Stimulated activated CD8-positive, alpha-beta memory T cell treated with anti-CD3 and anti-CD28 coated beads, Interleukin-15, amount 100 ng/mL, for 4 hours (primary cell): ENCODE measurements at places on chromosomes 2 and 18.

GRCh38 chr2:118925981-118926380, 16.0 kb upstream of the MARCO start:
- DNase-seq: no peak

DNA sequence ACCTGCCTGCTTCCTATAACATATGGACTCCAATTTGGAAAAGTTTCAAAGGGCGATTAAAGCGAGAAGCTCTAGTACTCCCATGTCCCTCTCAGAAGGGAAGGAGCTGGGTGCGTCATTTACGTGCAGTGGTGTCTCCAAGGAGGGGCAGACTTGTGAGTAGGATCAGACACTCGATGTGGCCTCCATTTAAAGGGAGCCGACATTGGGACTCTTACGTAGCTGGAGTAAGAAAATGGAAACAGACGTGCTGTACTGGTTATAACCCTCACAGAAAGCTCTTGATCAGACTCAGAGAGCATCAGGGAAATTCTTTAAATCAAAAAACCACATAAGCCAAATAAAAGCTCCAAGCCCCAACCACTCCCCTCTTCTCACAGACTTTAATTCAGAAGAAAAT, 198.5 kb downstream of the KLHL29 start:
- DNase-seq: no peak

DNA sequence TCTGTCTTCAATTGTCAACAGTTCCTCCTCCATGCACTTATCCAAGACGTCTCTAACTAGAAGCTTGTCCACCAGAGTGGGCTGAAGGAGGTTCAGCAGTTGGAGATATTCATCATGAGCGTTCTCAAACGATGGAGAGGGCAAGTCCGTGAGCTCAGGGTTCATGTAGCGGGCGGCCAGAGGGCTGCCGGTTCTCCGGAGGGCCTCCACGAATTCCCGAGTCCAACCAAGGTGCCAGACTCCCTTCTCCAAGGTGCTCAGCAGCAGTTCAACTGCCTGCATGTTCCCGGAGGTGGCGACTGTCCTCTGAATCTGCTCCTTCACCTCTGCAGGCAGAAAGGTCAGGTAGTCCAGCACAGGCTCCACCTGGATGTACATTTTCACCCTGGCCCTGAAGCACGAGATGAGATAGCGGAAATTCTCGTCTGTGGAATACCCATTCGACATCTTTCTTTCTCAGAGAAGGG, 590 bp downstream of the IFIH1 start:
- no peak for DNase-seq

GRCh38 chr18:45856531-45856930, 31.1 kb downstream of the SIGLEC15 start:
- DNase-seq: no peak

DNA sequence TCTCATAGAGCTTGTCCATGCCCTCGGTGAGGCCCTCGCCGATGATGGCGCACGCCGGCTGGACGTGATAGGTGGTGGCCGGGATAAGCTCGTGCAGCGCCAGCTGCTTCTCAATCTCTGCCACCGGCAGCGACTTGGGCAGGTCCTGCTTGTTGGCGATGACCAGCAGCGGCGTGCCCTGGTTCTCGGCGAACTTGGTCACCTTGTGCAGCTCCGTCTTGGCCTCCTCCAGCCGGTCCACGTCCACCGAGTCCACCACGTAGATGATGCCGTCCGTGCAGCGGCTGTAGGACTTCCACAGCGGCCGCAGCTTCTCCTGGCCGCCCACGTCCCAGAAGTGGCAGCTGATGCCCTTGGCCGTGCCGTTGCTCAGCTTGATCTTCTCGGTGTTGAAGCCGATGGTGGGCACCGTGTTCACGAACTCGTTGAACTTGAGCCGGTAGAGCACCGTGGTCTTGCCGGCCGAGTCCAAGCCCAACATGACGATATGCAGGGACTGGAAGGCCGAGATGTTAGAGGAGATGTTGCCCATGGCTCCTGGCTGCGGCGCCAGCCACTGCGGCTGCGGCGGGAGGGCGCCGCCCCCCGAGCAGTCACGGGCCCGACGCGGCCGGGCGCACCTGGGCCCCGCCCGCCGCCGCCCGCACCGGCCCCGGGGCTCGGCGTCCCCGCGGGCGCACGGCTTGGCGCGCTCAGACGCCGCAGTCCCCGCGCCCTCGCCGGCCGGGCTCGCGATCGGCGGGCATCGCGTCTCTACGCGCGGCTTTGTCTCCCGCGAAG, 636 bp downstream of the ARL4C start:
- no peak for DNase-seq

GRCh38 chr2:120826260-120826648, 90.6 kb downstream of the GLI2 start:
- no peak for DNase-seq

- DNase-seq: no peak
These were observed 52.0 kb downstream of the KIF5C start for GRCh38 chr2:148926981-148927401.

DNA sequence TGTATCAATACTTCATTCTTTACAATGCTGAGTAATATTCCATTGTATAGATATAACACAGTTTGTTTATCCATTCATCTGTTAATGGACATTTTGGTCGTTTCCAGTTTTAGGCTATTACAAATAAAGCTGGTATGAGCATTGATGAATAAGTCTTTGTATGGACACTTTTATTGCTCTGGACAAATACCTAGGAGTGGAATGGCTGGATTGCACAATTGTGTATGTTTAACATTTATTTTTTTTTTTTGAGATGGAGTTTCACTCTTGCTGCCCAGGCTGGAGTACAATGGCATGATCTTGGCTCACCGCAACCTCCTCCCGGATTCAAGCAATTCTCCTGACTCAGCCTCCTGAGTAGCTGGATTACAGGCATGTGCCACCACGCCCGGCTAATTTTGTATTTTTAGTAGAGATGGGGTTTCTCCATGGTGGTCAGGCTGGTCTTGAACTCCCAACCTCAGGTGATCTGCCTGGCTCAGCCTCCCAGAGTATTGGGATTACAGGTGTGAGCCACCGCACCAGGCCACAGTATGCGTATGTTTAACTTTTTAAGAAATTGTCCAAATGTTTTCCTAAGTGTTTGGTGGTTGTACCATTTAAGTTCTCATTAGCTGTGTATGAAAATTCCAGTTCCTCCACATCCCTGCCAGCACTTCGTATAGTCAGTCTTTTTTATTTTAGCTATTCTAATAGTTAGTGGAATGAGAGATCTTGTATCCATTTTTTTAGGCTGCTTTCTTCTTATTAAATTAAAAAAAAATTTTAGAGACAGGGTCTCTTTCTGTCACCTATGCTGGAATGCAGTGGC, 194.9 kb upstream of the HAAO start:
- DNase-seq: no peak

DNA sequence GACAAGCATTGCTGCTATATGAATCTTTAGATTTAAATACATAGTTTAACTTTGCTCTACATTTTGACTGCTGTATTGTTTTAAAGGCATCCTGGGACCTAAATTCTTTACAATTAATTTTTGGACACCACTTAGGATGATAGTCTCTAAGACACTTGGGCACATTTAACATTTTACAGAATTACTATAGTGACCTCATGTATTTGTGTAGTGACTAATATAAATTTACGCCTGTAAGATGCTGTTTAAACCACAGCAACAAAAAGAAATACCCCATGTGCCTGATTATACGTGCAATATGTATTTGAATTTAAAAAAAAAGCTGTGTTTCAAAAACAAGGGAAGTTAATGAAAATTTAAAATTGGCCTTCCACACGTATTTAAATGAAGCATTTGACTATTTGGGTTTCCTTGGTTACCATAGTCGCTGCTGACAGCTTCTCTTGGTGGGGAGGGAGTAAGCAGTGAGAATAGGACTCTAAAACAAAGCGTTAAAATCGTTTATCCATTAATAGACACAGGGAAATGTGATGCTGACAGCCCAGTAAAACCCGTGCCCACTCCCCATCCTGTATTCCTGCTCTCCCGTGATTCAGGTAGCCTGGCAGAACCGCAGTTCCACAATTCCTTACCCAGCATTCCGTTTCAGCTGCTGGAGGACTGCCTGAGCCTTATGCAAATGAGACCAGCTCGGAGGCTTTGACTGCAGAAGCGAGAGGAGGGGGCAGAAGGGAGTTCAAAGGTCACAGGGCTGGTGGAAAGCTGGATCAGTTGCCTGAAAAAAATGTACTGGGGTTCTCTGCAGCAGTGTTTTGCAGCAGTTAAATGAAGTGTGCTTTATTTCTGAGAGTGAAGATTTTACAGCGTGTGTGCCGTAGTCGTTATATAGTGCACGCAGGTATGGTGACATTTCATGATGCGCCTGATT, 104.3 kb downstream of the CSRNP3 start:
- no peak for DNase-seq

DNA sequence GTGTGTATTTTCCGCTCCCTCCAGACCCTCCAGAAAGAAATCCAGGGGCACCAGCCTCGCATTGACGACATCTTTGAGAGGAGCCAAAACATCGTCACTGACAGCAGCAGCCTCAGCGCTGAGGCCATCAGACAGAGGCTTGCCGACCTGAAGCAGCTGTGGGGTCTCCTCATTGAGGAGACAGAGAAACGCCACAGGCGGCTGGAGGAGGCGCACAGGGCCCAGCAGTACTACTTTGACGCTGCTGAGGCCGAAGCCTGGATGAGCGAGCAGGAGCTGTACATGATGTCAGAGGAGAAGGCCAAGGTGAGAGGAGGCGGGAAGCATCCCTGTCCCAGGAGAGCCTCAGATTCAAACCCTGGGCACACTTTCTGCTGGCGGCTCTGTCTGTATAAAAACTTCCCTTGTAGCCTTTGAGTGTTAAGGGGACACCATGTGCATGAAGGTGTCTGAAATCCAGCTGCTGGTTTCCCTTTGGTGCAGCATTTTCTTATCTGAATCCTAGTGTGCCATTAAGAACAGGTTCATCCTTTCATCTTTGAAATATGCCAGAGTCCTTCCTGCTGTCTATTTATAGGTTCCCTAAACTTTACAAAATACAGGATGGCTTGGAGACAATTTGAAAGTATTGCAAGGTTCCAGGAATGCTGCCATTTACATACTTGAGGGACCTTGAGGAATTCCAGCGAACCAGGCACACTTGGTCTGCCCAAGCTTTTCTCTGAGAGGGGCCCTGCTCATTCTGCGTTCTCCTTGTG, 77.1 kb upstream of the EML6 start:
- no peak for DNase-seq

DNA sequence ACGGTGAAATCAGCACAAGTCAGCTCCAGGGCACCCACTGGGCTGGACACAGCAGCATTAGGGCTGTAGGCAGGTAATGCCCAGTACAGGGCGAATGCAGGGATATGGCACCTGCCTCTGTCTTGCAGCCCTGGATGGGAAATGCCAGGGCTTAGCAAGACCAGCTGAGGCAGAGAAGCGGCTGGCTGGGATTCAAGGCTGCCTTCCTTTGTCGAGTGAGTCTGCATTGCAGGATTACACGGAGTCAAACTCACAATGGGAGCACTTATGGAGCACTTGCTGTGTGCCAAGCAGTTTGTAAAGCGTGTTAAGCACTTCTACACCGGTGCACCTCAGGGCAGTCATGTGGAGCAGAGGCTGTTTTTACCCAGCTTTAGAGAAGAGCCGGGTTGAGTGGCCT, 87.3 kb upstream of the HDAC4 start:
- no peak for DNase-seq

DNA sequence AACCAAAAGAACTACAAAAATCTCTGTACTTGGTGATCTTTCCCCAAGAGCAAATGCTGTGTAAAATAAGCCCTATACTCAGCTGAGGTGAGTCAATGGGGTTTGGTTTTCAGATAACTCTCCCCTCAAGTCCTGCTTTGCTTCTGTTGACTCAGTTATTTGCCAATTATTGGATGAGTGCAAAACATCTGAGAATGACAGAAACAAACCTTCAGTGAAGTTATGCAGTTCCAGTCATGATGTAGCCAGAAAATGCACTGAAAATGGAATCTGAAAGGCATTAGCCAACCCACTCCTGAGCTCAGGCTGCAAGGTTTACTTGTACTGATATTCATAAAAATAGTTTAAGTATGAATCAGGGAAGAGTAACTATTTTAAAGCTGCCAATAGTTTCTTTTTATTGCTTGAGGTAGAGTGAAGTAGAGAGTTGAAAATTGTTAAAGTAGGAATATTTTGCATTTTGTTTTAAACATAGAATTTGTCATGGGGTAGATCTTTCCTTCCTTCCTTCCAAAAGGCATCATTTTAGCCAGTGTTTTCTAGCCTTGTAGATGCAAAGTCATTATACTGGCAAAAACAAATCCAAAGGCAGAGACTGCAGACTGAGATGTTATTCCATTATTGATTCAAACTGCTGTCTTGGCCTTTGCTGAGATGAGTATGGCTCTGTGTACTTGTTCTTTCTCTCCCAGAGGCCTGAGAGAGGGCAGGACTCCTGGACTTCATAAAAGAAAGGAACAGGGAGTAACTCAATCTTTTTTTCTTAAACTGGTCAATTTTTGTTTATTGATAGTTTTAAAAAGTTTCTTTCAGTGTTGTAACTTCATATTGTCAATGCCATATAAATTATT, 215.3 kb downstream of the RND3 start:
- DNase-seq: no peak

- no peak for DNase-seq
These were observed 79.3 kb downstream of the NRXN1 start for GRCh38 chr2:50952596-50952995.

DNA sequence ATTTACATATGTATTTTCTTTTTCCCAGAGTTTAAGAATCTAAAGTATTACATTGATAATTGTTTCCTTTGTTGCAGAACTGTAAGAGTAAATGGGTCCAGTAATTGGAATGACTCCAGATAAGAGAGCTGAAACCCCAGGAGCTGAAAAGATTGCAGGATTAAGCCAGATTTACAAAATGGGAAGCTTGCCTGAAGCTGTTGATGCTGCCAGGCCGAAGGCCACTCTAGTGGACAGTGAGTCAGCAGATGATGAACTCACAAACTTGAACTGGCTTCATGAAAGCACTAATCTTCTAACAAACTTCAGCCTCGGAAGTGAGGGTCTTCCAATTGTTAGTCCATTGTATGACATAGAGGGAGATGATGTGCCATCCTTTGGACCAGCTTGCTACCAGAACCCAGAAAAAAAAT, 183.8 kb upstream of the STON1 start:
- no peak for DNase-seq

DNA sequence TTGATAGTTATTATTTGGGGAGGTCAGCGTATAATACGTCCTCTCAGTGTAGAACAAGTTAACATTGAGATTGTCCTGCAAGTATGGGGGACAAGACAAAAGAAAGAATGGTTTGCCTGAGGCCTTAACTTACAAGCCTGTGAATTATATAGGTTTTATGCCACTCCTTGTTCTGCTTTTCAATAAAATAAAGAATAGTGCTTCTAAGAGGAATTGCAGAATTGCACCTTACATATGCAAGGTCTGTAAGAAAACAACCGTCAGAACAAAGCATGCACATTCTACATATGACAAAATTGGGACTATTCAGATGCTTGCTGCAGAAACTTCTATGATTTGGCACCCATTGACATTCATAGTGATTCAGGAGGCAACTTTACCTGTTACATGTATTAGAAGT, 785.0 kb downstream of the NR4A2 start:
- DNase-seq: no peak

DNA sequence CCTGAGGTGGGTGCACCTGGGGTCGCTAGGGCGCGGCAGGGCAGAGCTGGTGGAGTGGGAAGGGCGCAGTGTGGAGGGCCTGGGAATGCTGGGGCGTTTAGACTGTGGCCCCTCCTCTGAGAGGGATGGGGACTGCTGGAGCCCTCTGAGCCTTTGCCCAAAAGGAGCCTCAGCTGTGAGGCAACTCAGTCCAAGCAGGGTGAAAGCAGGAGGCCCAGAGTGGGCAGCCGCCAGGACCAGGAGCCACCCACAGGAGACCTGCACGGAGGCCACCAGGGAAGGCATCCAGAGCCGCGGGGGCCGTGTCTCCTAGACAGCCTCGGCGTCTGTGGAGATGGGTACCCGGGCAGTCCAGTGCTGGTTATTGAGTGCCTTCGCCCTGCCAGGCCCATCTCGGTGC, 114.9 kb downstream of the SEPTIN10 start:
- no peak for DNase-seq
